ENCODE measurements at places on chromosomes 1 and 21.

- no peak for DNase-seq
Observed at GRCh38 chr1:152886758-152887409, 8.8 kb downstream of the SMCP start.

DNA sequence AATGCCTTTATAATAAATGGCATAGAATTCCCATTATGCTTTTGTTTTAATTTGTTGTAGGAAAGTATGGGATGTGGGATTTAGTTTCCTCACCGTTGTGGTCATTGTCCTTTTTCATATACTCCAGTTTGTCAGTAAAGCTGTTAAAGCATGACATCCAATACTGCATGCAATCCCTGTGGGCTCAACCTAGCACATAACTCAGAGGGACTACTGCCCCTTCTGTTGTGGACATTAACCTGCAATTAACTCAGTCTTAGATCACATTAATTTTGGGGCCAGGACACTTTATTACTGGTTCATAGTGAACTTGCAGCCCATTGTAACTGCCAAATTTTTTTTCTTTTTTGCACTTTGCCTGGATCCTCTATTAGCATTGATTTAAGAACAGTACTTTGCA, 112.5 kb downstream of the DNM3 start:
- no peak for DNase-seq

DNA sequence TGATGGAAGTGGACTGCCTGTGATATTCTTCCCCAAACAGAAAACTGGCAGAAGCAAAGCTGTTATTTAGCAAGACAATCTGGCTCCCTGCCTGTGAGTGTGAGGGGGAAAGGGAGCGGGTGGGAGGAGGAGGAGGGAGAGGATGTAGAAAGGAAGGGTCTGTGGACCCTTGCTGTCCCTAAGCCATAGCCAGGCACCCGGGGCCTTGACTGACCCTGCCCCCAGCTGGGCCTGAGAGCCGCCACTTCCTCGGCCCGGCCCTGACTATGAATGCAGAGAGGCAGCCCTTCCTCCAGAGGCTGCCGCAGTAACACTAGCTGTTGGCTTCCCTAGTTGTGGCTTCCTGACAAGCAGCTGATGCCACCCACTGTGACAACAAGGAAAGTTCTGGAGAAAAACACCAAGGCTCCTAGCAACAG, 13.9 kb downstream of the PLA2G2F start:
- DNase-seq = peak; percentile 26

GRCh38 chr21:41927727-41928409, 25.9 kb downstream of the C2CD2 start:
- DNase-seq = no peak

- DNase-seq = no peak
Observed at GRCh38 chr1:202270871-202271326, 70.8 kb downstream of the UBE2T start.

GRCh38 chr1:22383526-22384294, 67.9 kb upstream of the ZBTB40 start:
- DNase-seq = no peak

GRCh38 chr1:2604844-2605508, 18.4 kb downstream of the PRXL2B start:
- DNase-seq = no peak

DNA sequence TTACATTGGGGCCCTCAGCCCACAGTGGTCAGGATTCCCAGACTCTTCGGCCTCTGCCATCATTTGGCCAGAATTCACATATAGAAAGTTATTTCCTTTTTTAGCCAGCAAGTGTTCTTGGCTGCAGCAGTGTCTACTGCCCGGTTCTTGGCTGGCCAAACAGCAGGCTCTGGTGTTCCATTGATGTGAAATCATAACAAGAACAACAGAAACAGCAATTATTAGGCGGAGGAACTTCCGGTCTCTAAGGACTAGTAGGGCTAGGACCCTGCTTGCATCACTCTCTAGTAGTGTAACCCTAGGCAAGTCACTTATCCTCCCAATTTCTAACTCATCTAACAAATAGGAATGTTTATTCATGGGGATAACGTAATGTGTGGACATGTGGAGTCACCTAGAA, 8.7 kb upstream of the GJA5 start:
- DNase-seq = no peak

DNA sequence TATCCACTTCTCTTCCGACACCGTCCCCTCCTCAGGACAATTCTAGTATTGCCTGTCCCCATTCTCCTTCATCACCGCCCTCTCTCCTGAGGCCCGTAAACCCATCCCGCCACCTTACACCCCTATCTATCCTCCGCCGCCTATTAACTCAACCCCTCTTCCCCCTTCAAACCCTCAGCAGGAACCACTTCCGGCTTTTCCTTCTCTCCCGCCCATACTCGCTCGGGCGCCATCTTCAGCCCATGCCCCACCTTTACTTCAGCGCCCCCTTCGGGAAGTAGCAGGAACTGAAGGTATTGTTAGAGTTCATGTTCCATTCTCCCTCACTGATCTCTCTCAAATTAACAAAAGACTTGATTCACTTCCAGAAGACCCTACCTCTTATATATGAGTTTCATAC, 31.6 kb downstream of the VN1R5 start:
- no peak for DNase-seq

- DNase-seq = no peak
Observed at GRCh38 chr1:6329851-6330250, 63.7 kb downstream of the ACOT7 start.

GRCh38 chr1:201469645-201470074, 672 bp upstream of the PHLDA3 start:
- DNase-seq = no peak

DNA sequence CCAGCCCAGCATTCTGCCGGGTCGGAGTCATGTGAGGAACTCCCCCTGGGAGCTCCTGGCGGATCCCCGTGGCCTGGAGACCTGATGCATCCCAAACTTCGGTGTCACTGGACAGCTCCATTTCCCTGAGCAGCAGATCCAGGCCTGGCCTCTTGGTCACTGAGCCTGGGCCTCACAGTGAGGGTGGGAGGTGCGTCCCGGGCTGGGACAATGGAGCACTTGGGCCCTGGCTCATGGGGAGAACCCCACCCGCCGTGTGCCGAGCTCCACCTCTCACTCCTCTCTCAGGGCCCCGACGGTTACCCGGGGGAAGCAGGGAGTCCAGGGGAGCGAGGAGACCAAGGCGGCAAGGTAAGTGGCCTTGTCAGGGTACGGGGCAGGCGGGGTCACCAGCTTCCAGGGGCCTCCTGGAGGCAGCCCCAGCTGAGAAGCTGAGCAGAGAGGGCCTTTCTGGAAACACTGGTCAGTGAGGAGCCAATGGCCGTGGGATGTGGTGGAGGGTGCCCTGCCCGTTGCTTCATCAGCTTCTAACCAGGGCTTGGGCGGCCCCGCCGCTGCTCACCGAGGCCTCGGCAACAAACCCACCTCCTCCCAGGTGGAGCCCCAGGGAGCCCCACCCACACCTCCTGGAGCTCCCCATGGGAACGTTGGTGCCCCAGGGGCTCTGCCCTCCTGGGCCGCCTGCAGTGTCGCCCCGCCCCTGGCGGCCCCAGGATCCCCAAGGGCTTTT, 19.8 kb downstream of the COL6A2 start:
- DNase-seq = no peak

- DNase-seq = no peak
Observed at GRCh38 chr1:52139817-52140540, 1.9 kb upstream of the ZFYVE9 start.

DNA sequence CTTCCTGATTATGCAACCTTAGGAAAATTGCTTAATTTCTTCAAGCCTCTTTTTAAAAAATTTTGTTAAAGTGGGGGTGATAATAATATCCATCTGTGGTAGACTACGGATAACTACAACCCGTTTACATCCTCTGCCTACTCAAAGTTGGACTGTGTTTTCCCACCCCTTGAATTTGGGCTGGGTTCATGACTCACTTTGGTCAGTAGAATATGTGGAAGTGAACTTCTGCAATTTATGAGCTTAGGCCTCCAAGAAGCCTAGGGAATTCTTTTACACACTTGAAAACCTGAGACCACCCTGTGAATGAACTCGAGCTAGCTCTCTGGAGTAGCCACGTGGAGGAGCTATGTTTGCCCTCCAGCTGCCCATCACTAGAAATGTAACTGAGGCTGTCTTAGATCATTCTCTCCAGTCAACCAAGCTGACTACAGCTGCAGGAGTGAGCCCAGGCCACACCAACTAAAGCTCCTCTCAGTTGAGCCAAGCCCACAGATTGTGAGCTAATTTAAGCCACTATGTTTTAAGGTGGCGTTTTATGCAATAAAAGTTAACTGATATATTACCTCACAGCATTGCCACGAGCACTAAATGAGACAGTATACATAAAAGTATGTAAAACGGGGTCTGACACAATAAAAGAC, 29.6 kb upstream of the CACHD1 start:
- no peak for DNase-seq

- no peak for DNase-seq
Observed at GRCh38 chr1:230915078-230915477, 46.8 kb upstream of the C1orf198 start.

GRCh38 chr1:163807331-163808049, 485.7 kb downstream of the NUF2 start:
- no peak for DNase-seq

GRCh38 chr1:18211764-18212163, 104.2 kb downstream of the IGSF21 start:
- DNase-seq = peak; percentile 85

DNA sequence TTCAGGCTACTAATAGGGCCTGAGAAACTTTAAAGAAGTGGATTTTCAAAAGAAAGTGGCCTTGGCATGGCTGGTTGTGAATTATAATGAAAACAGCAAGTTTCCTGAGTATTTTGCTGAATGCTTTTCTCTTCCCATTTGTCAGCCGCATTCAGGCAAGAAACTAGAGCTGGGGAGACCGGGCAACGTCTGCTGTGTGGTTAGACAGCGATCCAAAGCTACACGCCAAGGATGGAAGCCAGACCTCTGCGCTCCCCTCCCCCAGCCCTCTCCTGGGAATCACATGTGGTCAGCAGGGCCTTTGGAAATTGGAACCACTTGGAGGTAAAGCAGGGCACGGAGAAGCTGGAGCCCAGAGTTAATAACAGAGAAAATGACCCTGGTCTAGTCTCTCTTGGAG, 114.1 kb upstream of the CD34 start:
- DNase-seq = peak; percentile 24

- DNase-seq = no peak
Observed at GRCh38 chr1:118488787-118489186, 303.8 kb upstream of the SPAG17 start.

DNA sequence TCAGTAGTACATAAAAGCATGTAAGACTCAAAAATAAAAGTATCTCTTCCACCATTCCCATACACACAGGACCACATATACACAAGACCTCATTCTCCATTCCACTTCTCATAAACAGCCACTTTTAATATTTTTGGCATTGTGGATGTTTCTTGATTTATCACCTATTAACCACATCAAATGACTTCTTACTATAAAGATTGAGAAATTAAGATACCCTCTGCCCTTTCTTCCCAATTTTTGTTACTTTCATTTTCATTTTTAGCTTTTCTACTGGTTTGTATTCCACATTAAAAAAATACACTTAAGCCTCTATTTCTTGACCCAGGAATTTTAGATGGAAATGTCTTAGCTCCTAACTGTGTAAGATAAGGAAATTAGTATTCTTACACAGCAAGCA, 22.8 kb downstream of the AKT3 start:
- DNase-seq = no peak

DNA sequence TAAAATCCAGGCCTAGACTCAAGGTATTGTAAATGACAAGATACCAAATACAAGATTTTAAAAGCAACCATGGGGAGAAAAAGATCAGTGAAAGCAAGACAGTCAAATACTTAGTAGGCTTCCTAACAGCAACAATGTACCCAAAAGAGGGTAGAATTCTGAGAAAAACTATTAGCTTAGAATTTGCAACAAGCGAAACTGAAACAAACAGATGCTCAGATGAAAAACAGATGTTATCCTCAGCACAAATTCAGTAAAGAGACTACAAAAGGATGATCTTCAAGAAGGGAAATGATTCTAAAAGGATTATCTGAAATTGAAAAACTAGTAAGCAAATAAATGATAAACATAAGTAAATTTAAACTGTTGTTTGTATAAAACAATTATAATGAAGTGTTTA, 40.0 kb downstream of the PDC start:
- no peak for DNase-seq

DNA sequence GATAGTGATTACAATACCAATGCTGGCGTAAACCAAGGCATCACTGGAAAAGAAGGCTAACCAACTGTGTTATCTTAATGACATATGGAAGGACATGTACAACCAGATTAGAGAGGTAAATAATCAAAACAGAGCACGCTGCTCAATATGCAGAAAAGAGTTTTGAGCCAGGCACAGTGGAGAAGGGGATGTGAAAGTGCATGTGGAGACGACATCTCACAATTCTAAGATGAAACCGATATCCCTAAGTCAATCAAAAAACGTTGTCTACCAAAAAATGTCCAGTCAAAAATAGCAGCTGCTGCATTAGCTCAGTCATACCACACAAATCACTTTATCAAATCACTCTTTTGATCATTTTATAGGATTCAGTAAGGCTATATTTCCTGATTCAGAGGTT, 116.3 kb upstream of the OLIG2 start:
- DNase-seq = no peak

- DNase-seq = no peak
Observed at GRCh38 chr1:8716238-8716637, 101.2 kb downstream of the RERE start.

- DNase-seq = no peak
Observed at GRCh38 chr1:203263496-203263895, 34.0 kb upstream of the CHIT1 start.

DNA sequence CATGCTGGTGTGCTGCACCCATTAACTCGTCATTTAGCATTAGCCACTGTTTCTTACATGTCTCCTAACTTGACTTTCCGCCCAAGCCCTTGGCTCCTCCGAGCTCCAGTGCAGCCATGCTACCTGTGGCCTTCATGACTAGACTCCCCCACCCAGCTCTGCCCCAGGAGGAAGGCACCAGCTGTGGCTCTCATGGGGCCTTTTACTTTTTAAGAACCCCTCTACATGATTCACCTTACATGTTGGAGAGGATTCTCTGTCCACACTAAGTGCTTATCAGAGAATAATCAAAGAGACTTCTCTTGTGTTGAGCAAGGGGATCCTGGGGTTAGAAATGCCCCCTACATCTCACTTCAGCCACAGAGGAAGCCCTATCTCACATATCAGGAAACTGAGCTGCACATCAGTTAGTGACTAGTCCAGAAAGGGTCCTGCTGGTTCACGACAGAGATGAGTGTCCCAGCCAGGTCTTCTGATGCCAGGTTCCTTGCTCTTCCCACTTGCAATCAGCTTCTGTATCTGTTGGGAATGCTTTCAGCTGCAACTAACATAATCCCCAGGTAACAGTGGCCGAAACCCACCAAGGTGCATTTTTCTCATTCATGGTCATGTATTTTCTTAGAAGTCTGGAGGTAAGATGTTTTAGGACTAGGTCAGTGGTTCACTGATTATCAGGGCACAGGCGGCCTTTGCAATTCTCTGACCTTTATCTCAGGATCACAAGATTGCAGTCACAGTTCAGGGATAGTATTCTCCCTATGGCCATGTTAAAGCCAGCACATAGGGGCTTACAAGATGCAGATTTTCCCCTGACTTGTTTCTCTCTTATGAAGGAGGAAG, 45.9 kb downstream of the KLHDC7A start:
- DNase-seq = no peak

DNA sequence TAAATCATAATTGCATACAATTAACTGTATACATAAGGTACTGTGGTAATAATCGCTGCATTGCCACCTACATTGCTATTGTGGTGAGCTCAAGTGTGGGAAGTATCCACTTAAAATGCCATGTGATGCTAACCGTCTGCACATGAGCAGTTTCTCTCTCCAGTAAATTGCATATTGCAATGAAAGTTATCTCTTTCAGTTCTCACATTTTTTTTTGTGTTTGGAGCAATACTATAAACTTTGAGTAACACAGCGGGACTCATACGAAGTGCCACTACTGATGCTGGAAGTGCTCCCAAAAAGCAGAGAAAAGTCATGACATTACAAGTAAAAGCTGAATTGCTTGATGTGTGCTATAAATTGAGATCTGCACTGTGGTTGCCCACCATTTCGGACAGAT, 38.5 kb downstream of the DISC1 start:
- DNase-seq = no peak

Data from cerebellum (tissue), 4 donors.